ENCODE measurements at places on chromosomes 4 and X.

- DNase-seq: peak; percentile 34
Measured at GRCh38 chr4:48483006-48483776, at the start of gene SLC10A4. TSS of gene SLC10A4 (plus strand) at chr4:48483343. CDS start at chr4:48483562, 219 bp downstream.

DNA sequence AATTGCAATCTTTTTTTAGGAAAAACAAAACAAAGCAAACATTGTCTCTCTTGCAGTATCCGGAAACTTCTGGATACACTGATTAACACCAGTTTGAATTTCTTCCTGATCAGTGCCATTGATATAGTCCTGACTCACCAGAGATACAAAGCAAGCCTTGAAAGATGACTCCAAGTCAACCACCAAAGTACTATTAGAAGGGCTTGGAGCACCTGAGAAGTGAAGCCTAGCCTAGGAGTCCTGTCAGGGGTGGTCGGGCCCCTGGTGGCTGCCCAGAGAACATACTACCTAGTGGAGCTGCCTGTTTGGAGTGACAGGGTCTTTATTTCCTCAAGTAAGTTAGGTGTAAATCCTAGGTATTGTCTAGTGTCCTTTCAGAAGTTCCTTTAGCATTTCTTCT, 593.2 kb downstream of the ZNF674 start:
- no peak for DNase-seq

DNA sequence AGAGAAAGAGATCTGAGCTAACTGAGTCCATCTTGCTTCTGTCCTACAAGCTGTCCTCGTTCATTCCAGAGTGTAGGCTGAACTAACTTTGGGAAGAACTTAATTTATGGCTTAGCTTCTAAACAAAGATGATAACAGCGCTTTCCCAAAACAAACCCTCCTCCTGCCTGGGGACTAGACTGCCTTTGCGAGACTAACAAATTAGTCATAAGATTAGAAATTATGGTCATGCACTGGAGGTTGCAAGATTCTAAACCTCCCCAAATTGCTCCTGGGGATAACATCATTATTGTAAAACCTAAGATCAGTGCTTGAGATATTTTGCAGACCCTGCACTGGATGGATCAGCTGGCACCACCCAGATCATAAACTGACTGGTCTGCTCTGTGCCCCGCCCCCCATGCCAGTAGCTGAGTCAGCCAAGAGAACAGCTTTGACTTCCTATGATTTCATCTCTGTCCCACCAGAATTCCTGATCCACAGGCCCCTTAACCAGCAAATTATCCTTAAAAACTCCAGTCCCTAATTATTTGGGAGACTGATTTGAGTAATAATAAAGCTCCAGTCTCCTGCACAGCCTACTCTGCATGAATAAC, 883.3 kb downstream of the TRIML1 start:
- no peak for DNase-seq

GRCh38 chr4:26162101-26162500, 158.7 kb upstream of the RBPJ start:
- no peak for DNase-seq

DNA sequence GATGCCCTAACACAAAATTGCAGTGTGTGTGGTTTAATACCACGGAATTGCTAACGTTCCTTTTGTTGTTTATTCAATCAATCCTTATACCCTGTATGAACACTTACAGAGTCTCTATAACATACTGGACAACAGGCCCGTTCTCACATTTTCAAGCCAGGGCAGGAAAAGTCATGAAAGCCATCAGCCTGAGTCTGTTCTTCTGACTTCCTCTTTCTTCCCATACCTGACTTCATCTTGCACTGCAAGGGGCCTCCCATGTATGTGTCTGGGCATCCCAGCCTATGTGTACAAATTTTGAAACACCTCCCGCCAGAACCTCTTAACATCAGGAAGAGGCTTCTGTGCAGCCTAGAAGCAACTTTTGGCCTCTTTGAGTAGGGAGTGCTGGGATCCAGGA, 4.9 kb upstream of the SHISA3 start:
- DNase-seq: no peak

Data from left hindlimb (tissue), 1 donor.